Stimulated activated CD4-positive, alpha-beta T cell treated with anti-CD3 and anti-CD28 coated beads, Interleukin-4, amount 100 ng/mL, for 1 hour (primary cell): ENCODE measurements at places on chromosomes 11 and 22.

- peak; percentile 86 for DNase-seq
Observed at GRCh38 chr22:46116491-46116958, 33.8 kb upstream of the PPARA start.

- DNase-seq: no peak
Observed at GRCh38 chr11:130516554-130517505, 68.4 kb downstream of the ADAMTS15 start.

GRCh38 chr22:20095521-20095920 is 15.5 kb downstream of the DGCR8 start:
- DNase-seq: peak; percentile 38

DNA sequence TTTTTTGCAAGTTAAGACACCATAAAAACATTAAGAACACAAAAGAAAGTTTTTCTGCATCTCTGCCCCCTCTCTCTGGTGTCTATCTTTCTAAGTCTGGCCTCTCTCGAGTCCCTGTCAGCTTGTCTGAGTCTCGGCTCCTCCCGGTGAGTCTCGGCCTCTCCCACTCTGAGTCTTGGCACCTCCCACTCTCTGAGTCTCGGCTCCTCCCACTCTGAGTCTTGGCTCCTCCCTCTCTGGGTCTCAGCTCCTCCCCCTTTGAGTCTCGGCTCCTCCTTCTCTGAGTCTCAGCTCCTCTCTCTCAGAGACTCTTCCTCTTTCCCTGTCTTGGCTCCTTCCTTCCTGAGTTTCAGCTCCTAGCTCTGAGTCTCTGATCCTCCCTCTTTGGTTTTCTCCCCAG is 72.5 kb upstream of the AMPD3 start:
- no peak for DNase-seq

DNA sequence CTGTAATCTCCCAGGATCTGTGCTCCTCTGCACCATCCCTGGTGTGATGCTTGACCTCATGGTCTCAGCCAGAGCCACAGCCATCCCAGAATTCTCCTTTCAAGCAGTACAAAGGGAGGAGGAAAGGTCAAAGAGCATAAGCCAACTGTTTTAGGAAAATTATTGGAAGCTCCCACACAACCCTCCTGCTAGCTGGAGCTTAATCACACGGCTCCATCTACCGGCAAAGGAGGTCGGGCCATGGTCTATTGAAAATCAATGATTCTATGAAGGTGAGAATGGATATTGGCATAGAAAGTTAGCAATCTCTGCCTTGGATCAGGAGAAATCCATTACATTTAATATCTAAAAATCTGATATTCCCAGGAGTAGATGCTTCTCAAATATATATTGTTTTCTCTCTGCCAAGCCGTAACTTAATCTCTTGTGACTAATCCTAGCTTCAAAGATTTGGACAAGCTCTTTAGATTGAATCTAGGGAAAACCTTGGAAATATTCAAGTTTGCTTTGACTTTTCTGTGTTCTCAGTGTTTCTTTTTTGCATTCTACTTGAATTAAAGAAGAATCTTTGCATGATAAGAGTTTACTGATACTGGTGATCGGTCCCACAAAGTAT is 259.6 kb downstream of the NTM start:
- DNase-seq: no peak

DNA sequence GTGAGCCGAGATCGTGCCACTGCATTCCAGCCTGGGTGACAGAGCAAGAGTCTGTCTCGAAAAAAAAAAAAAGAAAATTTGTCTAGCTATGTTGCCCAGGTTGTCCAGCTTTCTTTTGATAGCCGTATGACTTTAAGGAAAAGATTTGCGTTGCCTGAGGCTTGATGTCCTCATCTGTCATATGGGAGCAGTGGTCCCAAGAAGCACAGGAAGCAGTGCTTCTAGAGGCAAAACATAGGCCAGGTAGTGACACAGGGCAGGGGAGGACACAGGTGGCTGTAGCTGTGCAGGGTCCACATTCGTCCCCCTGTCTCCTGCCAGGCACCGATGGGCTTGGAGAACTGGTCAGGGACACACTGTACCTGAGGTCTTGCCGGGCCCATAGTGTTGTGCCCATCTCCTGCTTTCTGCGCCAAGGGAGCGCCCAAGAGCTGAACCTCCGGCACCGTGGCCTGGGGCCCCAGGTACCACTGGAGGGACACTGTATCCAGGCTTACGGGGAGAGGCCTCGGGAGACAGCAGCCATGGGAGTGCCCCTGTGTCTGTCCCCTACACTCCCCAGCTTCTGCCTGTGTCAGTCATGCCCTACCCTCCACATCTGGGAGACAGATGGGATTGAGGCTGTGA is 1.4 kb downstream of the LRRC74B start:
- no peak for DNase-seq

DNA sequence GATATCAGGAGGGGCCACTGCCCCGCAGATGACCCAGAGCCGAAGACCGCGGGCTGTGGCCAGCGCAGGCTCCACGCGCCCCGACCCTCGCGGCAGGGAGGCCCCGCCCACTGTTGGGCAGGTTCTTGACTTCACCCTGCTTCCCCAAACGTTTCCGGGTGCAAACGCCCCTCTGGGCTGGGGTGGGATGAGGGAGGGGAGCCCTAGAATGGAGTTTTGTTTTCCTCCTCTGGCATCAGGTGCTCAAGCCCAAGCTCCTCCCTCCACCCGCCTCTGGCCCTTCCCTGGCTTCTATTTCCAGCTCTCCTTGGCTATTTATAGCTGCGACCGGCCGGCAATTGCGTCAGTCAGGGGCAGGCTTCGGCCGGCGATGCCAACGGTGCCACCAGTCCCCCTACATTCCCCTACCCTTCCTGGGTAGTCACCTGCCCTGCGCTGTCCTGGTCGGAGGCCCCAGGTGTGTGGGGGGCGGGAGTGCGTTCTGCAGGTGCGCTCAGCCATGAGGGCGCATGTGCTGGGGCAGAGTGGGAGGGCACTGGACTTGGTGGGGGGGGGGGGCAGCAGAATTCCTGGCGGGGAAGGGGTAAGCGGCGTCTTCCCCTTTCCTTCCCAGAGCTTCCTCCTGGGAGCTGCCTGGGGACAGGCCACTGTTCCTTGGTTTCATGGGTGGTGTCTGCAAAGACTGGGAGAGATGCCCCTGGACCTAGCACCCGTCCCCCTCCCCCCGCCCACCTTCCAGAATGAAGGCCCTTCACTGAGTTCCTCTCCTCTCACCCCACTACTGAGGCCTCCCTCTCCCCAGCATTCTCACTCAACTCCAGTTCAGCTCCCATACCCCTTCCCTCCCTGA is 23.6 kb downstream of the DUSP8 start:
- no peak for DNase-seq
